Stimulated activated CD8-positive, alpha-beta memory T cell treated with anti-CD3 and anti-CD28 coated beads, Interleukin-7, amount 100 ng/mL, for 1 hour (primary cell): ENCODE measurements at places on chromosomes 3 and 15.

DNA sequence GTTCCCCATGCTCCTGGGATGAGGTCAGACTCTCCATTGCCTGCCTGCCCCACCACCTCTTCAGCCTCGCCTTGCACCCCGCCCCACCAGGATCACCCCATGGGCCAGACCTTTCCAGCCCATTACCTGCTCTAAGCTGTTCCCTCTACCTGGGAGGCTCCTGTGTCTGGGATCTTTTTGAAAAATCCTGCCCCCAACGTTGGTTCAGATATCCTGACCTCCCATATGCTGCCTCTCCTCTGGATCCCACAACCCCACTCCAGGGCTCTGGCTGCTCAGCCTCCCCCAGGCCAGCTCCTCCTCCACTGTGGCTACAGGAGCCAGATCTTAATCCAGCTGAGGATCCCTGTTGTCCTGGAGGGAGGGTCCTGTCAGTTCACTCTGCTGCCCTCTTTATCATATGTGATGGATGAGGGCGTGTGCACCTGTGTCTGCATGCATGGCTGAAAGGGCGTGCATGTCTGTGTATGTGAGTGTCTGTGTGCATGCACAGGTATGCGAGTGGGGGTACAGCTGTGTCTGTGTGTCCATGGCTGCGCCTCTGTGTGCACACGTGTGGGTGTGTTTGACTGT lies 21.7 kb upstream of the ALAS1 start:
- no peak for DNase-seq

DNA sequence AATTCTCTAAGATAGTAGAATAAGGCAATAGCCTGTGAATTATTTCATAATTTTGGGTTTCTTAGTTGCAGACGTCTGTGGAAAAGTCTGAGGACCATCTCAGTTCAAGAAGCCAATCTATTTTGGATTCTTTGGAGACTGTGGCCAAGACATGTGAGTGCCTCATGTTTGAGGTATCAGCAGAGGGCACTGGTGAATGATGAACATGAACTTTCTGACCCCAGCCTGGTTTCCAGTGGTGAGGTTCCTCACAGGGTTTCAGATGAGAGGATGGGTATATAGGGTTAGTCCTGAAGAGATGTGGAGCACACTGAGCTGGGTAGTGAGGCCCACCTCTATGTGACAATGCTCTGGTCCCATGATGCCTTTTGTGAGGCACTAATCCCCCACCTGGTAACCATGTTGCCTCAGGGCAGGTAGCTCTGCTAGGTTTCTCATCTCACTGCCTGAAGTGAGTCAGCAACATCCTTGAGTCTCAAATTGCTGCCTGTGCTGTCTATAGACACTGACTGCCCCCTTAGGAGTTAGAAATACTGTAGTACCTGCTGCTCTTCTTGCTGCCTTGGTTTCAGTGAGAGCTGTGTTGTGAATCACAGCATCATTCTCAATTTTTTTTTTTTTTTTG lies 32.3 kb downstream of the C3orf62 start:
- DNase-seq, result no peak

- DNase-seq, result no peak
These were observed 102.8 kb downstream of the STT3B start for GRCh38 chr3:31635545-31635944.

DNA sequence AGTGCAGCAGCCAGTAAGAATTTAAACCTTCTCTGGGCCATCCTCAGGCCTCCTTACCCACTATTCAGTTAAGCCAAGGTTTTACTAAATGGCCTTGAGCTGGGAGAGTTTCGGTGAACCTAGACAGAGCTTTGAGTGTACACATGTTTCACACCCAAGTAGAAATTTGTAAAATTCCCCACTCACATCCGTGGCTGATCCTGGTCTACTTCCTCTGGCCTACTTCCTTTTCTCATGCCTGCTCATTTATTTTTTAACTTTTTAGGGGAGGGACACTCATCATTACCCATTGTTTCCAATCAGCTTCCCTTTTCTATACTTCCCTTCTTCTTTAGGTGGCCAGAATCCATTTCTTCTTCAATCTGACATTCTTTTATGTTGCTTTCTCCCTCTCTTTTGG lies 7.6 kb downstream of the CX3CR1 start:
- no peak for DNase-seq
